Smooth muscle cell of trachea (primary cell): ENCODE measurements at places on chromosomes 12 and 14. TPM values are rescaled to one million over a fixed set of nuclear protein-coding genes. Genes with fewer than 3 reads are reported as not detected.

NFE2 gene
- 0.15 and 1.2 TPM in 2 replicates for total RNA-seq

VSX2 gene
- total RNA-seq, result not detected in 2 replicates

SERPINA9 gene
- 0.50 TPM in 1 of 2 replicates, not detected in the other for total RNA-seq

ENDOU gene
- total RNA-seq, result 0.17 and 0.29 TPM in 2 replicates

PPP1R36 gene
- total RNA-seq, result 1.2 TPM in 1 of 2 replicates, not detected in the other

PTGER2 gene
- 26.3 and 34.5 TPM in 2 replicates for total RNA-seq
